ENCODE measurements at places on chromosomes 12 and 14.

DNA sequence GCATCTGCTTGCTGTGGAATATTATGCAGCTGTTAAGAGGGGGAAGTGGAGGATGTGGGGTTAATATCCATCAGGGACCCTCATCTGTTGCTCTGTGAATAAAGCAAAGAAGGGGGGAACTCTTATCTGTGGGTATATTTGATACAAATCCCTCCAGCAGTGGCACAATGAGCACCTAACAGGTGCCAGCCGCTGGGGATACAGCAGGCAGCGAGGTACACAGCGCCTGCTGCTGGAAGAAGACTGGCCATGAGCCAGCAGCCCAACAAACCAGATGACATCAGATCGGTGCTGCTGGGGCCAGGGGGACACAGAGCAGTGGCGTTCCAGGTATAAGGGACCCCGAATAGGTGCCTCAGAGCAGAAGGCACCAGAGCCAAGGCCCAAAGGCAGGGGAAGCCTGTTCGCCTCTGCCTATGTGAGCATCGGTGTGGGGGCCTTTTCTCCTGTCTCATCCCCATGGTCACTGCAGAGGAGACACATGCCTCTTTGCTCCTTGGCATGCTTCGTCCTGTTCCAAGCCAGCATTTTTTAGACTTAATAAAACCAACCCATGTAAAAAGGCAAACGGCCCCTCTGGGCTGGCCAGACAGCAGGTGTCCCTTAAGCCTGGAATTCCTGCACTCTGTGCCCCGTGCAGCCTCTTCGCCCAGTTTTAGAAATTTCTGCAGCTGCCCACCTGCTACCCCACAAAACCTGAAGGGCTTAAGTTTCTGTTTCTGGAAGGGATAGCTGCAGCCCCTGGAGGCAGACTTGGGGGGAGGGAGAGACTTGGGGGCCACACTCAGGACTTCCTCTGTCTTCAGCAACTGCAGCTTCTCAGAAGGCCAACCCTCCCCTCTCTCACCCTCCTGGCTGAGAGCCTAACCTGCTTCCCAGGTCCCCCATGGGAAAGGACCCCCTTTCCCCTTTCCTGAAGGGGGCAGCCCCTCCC, 1.6 kb upstream of the CKB start:
- DNase-seq: no peak

- DNase-seq: no peak
Observed at GRCh38 chr12:127310548-127310947, 956.4 kb upstream of the TMEM132C start.

DNA sequence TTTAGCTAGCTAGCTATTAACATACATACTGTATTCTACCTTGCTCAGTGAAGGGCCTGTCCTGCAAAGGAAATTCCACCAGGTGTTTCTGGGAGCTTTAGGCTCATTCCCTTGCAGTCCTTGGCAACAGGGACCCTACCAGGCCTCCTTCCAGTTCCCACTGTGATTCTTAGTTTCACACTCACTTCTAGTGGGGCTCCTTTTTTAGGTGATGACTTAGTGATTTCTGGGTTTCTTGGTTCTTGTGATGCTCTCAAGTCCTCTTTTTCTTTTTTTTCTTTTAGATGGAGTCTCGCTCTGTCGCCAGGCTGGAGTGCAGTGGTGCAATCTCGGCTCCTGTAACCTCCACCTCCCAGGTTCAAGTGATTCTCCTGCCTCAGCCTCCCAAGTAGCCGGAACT, 10.4 kb upstream of the STRN3 start:
- no peak for DNase-seq

GRCh38 chr12:94625531-94625930, 24.8 kb downstream of the TMCC3 start:
- DNase-seq: no peak

- DNase-seq: no peak
Observed at GRCh38 chr14:83918546-83918945, 1611.4 kb upstream of the FLRT2 start.

DNA sequence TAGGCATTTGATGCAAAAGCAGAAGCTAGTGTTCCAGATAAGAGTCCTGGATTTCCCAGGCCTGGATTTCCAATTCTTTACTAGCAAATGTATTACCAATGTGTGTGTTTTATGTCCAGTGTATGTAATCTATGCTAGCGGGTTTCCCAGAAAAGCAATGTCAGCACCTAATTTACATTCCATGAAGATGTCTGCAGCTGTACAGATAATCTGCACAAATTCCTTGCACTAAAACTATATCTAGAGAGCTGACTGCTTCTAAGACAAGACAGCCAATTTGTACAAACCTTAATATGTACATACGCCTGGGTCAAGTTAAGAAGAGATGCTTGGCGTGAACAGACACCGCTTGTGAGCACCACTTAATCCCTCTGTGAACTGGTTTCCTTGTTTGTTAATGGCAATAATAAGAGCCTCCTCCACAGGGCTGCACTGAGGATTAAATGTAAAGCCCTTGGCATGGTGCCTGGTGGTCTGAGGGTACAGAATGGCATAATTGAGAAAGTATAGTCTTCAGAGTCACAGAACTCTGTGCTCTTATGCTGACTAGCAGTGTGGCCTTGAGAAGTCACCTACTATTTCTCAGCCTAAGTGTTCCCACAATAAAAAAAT, 185.6 kb downstream of the EPS8 start:
- peak; percentile 50 for DNase-seq
